Activated T-cell treated with anti-CD3 and anti-CD28 coated beads for 24 hours (primary cell): ENCODE measurements at places on chromosomes 12 and 14.

- DNase-seq = no peak
Observed at GRCh38 chr14:105072892-105073719, 7.9 kb upstream of the GPR132 start.

- DNase-seq = no peak
Observed at GRCh38 chr14:105041841-105042765, 21.2 kb upstream of the CDCA4 start.

- no peak for DNase-seq
Observed at GRCh38 chr12:43111608-43112007, 440.4 kb downstream of the ADAMTS20 start.

- no peak for DNase-seq
Observed at GRCh38 chr12:90653040-90653439, 301.9 kb downstream of the CCER1 start.

GRCh38 chr12:131843527-131843926, 15.3 kb downstream of the MMP17 start:
- DNase-seq = no peak

DNA sequence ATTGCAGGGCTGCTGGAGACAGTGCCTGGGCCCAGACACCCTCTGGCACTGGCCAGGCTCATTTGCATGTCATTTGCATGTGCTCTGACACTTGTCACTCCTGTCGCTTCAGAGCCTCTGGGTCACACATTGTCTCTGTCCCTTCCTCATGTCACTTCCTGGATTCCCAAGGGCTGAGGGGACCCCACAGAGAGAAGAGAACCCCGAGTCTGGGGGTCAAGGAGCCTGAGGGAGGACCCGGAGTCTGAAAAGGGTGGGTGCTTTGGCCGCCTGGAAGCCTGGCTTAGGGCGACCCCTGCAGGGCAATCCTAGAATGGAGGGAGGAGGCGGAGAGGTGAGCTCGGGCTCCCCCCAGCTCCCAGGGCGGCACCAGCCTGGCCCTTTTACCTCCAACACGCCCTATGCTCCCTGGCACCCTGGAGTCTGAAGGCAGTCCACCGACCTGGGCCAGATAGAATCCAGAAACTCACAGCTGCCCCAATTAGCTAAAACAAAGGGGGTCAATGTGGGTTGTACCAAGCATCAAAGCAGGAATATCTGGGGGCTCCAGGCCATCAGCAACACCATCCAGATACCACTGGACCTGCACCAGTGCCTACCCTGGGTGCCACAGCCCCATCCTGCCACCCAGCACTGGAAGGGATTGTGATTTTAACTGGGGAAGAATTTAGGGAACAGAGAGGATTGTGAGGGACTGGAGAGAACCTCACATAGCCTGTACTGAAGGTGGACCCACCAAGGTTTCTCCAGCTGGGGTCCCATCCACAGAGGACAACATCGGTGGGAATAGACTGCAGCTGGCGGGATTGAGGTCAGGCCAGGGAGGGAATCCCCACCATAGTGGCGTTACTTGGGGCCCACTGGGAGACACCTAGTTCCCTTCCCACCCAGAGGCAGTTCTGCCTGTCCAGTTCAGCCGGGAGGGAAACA, 21.8 kb upstream of the KRT78 start:
- DNase-seq = peak; percentile 75

GRCh38 chr14:61281186-61281947, at the start of gene TMEM30B:
Gene TMEM30B (minus strand): TSS chr14:61281338. CDS start chr14:61281147, 191 bp downstream.
- DNase-seq = no peak

- DNase-seq = no peak
Observed at GRCh38 chr14:60974090-60974651, 6.7 kb downstream of the TRMT5 start.

DNA sequence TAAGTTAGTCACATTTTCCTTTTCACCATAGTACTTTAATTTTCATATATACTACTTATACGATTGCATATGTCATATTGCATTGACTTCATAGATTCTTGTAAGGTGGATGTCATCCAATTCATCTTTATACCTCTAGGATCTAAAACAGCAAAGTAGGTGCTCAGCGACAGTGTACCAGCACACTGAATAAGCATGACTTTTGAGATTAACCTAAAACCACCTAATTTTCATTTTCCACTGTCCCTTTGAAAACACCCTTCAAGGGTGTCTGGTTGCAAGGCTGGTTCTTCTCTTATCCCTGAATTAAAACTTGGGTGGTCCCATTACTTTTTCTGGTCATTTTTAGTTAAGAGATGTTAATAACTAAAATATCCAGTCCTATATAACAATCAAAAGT, 4.4 kb downstream of the GPR19 start:
- no peak for DNase-seq

GRCh38 chr12:12081836-12082497, 11.2 kb downstream of the BCL2L14 start:
- DNase-seq = no peak

DNA sequence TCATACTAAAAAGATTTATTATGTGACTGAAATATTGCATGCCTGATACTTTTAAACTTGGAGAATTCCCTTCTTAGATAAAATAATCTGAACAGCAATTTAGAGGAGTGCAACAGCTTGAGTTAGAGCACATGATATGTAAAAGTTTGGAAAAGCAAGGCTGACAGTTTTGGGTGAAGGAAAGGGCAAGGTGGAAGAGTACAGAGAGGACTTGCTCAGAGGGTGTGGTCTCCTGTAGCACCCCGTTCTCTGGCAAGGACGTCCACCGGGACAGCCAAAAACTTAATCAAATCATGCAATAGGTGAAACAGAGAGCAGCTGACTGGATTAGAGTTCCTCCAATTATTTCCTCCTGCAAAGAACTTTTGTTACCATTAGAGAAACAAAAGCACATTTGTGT, 65.2 kb upstream of the PDZRN4 start:
- no peak for DNase-seq

DNA sequence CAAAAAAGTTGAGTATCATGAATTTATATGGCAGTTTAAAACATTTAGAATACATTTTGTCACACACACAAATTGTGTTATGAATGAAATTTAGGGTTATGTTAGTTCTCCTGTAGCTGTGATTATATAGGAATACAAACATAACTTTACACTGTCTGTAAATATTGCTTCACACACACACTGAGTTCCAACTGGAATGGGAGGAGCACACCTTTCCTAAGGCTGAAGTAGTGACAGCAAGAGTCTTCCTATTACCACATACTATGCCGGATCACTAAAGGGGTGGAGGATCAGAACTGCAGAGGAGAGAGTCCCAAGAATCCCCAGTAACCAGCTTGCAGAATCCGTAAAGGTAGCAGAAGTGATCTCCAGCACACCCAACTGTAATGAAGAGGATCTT, 63.7 kb downstream of the DNAI7 start:
- DNase-seq = no peak

GRCh38 chr12:974271-974862, 16.7 kb upstream of the ERC1 start:
- DNase-seq = no peak

- no peak for DNase-seq
Observed at GRCh38 chr14:91063119-91063518, 2.7 kb upstream of the RPS6KA5 start.

DNA sequence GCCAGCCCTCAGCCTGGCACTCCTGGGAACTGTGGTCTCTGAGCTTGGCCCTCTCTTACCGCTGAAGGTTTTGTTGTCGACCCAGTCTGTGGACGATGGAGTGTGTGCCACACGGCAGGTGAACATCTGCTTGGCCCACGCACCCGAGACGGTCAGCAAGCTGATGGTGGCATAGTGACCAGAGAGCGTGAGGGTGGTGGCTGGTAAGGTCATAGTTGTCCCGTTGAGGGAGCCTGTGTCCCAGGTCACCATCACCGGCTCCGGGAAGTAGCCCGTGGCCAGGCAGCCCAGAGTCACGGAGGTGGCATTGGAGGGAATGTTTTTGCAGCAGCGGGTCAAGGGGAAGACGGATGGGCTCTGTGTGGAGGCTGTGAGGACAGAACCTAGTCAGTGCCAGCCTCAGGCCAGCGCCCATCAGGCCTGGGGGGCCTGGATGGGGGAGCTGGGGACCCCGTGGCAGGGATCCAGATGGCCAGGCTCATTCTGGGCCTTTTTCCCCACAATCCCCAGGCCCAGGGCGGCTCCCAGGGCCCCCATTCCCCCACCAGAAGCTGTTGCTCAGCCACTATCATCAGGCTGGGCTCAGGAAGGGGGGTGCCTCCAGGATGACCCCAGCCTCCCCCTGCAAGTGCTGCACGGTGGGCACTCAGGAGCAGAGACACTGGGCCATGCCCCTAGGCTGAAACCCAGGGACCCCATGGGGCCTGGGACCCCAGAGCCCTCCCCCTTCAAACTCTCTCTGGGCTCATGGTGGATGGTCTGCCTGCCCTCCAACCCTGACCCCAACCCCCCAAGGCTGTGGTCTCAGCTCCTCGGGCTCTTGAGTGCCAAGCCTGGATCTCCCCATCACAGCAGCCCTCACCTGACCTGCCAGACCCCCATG, 75.2 kb downstream of the TMEM121 start:
- no peak for DNase-seq

DNA sequence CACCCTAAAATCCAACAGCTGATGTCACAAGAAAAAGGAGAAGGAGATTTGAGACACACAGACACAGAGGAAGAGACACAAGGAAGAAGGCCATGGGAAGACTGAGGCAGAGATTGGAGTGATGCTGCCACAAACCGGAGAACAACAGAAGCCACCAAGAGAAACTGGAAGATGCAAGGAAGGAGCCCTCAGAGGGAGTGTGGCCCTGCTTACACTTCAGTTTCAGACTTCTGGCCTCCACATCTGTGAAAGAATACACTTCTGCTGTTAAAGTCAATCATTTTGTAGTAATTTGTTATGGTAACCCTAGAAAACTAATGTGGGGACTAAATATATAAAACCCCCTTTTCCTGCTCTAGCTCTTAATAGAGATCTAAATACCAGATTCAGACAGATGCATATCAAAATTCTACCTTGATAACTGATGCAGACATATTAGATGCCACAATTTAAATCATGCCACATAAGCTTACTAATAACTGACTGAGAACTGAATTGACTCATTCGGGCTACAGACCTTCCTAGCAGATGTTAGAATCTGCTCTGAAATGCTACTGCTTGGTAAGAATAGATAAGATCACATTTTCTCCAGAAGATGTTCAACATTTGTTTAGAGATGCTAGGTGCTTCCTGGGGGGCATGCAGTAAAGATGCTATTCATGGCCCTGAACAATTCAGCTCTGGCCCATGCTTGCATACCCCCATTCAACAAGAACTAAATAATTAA, 113.1 kb upstream of the CCND2 start:
- no peak for DNase-seq

- no peak for DNase-seq
Observed at GRCh38 chr12:108833355-108833733, 24.0 kb downstream of the SSH1 start.

DNA sequence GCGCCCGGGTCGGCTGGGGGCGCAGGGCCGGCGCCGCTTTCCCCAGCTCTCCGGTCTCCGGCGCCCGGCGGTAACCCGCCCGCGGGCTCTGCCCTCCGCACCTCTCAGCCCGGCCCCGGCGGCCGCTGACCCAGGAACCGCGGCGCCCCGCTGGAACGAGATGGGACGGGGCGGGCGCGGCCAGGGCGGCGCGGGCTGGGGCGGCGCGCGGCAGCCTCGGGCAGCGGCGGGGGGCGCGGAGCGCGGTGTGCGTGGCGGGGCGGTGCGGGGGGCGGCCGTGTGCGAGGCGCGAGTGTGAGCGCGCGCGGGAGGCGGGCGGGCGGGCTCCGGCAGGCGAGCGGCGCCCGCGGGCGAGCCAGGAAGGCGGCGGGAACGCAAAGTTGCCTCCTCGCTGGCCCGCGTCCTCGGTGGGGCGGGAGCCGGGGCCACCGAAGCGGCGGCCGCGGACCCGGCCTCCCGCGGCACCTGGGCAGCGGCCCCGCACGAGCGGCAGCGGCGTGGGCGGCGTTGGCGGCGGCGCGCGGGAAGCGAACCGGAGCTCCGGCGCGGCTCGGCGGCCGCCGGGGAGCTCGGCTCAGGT, 671 bp upstream of the DIO3 start:
- DNase-seq = no peak

DNA sequence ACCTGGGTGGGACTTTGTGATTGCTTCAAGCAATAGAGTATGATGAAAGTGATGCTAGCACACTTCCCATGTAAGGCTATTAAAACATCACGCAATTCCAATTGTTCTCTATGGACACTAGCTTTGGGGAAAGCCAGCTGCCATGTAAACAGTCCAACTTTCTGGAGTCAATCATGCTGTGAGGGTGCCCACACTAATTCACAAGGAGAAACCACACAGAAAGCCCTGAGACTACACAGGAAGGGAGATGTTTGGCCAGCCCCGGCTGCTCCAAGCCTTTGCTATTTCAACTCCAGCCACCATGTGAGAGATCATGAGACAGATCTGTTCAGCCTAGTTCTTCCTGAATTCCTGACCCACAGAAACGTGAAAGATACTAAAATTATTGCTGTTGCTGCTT, 96.3 kb downstream of the ST8SIA1 start:
- no peak for DNase-seq

GRCh38 chr14:94761348-94761996, 8.4 kb downstream of the GSC start:
- no peak for DNase-seq

- no peak for DNase-seq
Observed at GRCh38 chr12:84875241-84875640, 37.4 kb downstream of the SLC6A15 start.

- DNase-seq = no peak
Observed at GRCh38 chr14:48452437-48452995, 777.1 kb upstream of the MDGA2 start.

- no peak for DNase-seq
Observed at GRCh38 chr14:37062191-37062803, 110.1 kb downstream of the SLC25A21 start.

- peak; percentile 5 for DNase-seq
Observed at GRCh38 chr14:95098984-95099599, 58.2 kb downstream of the DICER1 start.

DNA sequence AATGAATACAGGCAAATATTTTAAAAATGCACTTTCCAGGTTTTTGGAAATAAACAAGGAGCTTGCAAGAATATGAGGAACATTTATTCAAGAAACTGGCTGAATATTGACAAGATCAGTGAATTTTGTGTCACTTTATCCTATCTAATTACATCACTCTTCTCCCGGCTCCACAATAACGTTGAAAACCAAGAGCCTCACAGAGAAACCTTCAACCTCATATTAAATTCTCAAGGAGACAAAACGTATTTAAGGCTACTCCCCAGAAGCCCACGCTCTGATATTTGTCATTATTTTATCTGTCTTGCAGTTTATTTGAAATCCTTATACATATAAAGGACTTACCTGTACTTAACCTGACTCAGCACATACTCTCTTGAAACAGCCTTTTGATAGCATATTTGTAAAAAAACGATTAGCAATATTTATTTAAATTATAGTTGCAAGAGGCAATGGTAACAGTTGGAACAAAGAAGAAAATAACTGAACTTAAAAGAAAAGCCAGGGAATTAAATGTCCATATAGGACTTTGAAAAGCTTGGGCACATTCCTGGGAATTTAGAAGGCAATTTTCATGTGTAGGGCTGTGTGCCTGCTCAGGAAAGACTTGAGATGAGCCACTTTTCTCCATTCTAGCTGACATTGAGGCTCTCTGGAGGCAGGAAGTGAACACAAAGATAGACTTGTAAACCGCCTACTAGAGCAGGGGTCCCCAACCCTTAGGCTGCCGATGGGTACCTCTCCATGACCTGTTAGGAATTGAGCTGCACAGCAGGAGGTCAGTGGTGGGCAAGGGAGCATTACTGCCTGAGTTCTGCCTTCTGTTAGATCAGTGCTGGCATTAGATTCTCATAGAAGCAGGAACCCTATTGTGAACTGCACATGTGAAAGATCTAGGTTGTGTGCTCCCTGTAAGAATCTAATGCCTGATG, 636.4 kb downstream of the SLC16A7 start:
- DNase-seq = no peak
